ENCODE measurements at places on chromosomes 6 and 20.

- DNase-seq, result peak; percentile 92
Measured at GRCh38 chr6:163355426-163355991, 59.0 kb upstream of the QKI start.

GRCh38 chr6:112786801-112787200, 439.7 kb downstream of the RFPL4B start:
- no peak for DNase-seq

DNA sequence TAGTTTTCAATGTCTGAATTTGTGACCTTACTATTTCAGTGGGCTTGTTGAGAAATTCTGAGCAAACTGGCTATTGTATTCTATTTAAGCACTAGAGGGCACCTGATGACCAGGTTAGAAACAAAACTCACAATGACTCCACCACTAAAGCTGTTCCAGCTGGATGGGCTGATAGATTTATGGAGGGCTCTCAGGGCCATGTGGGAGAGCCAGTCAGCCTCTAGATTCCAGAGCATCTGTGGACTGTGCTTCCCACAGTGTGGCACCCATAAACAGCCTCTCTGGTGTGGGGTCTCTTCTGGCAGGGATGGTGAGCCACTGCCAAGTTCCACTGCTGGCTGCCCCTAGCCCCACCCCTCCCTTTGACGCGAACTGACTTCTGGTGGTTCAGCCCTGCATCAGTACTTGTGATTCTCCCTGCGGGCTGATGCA, 29.2 kb downstream of the C6orf58 start:
- DNase-seq, result no peak

DNA sequence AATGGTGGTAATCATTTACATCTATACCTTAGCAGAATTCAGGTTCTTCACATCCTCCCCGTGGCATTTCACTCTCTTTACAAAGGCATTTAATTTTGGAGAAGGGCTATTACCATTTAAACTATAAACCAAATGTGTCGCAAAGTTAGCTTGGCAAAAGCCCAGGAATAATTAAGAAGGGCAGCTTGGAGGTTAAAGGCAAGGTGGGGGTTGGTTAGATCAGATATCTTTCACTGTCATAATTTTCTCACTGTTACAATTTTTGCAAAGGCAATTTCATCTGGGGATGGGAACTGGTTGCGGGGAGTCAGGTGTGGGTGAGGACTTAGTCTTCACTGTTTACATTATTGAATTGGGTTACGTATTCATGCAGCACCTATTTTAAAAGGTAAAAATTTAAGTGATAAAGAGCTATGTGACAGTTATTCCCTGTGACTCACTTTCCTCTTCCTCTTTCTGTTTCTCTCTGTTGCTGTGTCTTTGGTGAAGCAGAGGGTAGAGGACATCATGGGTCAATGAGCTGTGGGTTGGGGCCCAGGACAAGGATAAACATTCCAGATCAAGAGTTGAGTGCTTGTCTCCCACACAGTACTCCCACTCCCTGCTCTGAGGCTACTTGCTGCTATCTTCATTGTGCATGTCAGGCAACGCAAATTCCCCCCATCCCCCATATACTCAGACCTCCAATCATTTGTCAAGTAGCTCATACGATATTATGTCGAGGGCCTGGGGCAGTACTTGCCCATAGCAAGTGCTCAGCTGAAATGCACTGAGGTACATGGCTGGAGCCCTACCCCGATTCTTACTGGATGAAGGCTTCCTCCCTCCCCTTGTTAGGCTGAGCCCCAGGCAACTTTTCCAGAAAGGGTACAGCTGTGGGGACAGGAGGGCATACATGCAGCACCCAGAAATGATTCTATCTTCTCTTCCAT, 223.1 kb upstream of the MYLIP start:
- DNase-seq, result no peak

- no peak for DNase-seq
Measured at GRCh38 chr20:53565254-53565653, 28.4 kb downstream of the ZNF217 start.

DNA sequence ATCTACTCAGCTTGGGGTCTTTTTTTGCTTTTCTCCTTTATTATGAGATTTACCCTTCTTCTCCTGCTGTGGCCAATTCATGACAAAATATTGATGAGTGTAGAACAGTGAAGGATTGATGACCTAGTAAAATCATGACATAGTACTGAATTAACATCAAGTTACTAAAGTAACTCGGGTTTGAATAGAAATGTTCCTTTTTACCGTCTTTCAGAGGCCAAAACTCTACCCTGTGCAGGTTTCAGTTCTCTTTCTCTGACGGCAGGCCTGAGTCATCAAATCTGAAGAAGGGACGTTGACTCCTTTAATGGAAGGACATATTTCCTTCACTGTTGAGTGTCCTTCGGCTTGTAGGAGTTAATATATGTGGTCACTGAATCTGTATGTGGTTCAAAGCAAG, 80.7 kb downstream of the RREB1 start:
- DNase-seq, result no peak

GRCh38 chr20:24597051-24597450, 127.6 kb downstream of the SYNDIG1 start:
- no peak for DNase-seq

- no peak for DNase-seq
Measured at GRCh38 chr6:111941686-111942330, 68.6 kb upstream of the FYN start.

- DNase-seq, result no peak
Measured at GRCh38 chr6:87212596-87212995, 57.2 kb downstream of the ZNF292 start.

DNA sequence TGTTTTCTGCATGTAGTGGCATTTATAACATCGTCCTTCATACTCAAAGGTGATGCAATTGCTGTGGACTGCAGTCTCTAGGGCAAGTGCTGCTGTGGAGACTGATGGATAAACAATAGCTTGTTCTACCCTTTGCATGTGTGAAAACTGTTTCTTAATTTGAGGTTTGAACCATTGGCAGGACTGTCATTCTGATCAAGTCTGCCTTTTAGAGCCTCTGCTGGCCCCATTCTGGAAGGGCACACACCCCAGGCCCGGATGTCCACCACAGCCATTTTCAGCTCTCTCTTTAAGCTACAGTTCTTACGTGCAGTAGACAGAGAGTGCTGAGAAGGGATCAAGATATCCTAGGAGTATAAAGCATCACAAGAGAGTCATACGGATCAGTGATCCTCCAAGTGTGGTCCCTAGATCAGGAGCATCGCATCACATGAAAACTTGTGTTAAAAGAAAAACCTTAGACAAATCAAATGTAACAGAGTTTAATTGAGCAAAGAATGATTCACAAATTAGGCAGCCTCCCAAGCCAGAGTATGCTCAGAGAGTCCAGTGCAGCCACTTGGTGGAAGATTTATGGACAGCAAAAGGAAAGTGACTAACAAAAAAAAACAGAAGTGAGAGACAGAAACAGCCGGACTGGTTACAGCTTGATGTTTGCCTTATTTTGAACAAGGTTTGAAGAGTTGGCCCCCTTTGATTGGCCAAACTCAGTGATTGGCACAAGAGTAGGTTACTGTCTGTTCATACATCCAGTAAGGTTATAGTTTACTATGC, 52.0 kb downstream of the FRK start:
- DNase-seq, result no peak

- no peak for DNase-seq
Measured at GRCh38 chr6:107823047-107823557, 1.0 kb downstream of the SCML4 start.

GRCh38 chr6:45256697-45257695, 71.1 kb upstream of the RUNX2 start:
- no peak for DNase-seq

GRCh38 chr6:112245511-112246203, 8.7 kb downstream of the LAMA4 start:
- no peak for DNase-seq

DNA sequence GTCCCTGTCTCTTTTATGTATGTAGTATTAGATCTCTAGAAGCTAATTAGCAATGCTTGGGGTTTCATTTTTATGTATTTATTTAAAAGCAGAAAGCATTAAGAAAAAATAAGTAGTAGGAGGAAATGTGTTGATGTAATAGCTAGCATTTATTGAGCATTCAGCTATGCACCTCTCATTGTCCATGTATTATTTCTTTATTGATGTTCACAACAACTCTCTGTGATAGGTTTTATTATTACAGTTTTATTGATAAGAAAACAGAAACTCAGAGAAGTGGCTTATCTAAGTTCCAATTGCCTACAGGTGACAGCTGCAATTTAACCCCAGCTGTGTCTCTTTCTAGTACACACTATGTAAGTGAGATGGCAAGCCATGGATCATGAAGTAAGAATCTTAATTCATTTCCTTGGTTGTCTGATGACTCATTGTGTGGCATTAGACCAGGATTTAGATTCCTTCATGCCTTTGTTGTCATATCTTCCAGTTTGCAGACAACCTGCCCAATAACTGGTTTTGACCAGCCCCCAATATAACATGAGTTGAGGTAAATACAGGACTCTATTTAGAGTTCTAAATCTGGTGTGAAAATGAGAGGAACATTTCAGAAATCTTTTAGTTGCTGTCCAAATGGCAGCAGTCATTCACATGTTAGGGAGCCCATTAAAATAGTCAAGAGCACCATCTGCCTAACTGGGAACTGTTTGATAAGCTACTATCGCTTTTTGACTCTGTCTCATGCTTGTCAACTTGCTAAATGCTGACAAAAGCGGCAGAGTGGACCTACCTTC, 170.8 kb upstream of the PHACTR1 start:
- DNase-seq, result peak; percentile 73

GRCh38 chr6:110567957-110568696, 91.7 kb upstream of the SLC22A16 start:
- no peak for DNase-seq

DNA sequence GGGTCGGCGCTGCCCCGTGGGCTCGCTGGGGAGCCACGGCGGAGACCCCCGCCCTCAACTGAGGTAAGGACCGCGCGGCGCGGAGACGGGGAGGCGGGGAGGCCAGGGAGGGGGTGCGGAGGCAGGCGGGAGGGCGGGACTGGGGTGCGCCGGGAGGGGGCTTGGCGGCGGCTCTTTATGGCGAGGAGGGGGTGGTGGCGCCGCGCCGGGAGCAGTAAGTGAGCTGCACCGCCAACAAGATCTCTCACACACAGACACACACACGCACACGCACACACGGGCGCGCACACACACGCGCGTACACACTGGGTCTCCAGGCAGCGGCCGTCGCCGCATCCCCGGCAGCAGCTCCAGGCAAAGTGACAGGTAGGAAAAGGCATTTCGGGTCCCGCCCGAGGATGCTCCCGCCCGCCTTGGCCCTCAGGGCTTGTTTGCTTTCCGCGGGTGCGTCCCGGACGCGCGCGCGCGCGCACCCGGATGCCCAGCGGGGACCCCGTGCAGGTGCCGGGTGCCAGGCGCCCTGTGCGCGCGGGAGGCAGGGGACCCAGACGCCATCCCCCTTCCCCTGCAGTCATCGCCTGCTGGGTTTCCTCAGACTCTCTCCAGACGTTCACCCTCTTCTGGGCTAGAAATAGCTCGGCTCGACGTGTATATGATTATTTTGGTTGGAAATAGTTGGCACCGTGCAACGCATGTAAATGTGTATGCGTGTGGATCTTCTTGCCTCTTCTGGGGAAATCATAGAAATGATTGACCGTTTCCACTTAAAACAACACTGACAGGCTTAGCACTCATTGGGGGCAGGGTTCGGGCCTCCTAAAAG, at the start of gene PLCB4:
Gene PLCB4, plus strand, starts transcription at position 247 of the 823 bp plus-strand sequence. CDS start 238,728 bp downstream, outside the sequence.
- no peak for DNase-seq

- no peak for DNase-seq
Measured at GRCh38 chr6:43290339-43290904, 7.6 kb upstream of the SLC22A7 start.

DNA sequence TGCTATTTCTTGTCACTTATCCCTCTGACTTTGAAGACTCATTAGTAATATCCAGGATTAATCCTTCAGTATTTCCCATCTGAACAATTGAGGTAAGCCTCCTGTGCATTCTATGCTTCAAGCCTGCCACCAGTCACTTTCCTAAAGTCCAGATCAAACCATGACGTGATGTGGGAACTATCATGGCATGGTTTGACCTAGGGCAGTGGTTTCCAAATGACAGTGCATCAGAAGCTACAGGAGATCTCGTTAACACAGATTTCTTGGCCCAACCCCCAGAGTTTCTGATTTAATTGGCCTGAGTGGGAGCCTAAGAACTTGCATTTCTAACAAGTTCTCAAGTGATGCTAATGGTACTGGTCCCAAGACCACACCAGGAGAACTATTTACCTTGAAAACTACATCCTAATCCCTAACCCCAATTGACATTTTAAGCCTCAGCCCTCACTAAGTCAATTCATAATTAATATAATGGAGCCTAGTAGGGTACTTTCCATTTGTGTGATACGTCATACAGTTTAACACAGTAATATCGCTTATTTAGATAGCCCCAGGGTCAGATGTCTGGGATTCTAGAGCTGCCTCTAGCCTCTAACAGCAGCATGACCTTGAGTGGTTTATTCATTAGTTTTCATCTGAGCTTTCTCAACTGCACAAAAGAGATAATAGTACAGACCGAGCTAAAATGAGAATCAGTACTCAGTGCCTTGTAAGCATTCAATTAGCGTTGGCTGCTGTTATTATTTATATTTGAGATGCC, 907.6 kb downstream of the TFAP2A start:
- no peak for DNase-seq

GRCh38 chr6:70538376-70538775, 28.4 kb upstream of the SDHAF4 start:
- DNase-seq, result no peak

DNA sequence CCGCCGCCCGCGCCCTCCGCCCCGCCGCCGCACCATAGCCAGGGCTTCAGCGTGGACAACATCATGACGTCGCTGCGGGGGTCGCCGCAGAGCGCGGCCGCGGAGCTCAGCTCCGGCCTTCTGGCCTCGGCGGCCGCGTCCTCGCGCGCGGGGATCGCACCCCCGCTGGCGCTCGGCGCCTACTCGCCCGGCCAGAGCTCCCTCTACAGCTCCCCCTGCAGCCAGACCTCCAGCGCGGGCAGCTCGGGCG, 1.5 kb downstream of the FOXC1 start:
- DNase-seq, result no peak

GRCh38 chr6:170151804-170152123, 139.1 kb downstream of the DLL1 start:
- DNase-seq, result peak; percentile 31

DNA sequence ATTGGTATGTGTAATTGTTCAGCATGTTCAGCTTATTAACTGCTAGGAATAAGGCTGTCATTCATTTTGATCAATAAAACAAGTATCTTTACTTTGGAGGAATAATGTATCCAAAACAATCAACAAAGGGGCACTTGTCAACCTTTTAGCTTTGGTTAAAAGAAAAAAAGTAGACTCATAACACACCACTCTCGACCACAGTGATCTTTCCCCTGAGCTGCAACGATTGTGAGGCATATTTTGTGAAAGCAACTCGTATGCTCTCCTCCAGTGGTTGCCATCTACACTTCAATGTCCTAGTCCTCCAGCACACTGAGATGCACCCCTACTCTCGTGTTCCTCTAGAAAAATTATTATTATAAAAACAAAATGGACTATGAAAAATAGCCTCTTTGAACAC, 60.1 kb upstream of the PDE7B start:
- no peak for DNase-seq

- DNase-seq, result no peak
Measured at GRCh38 chr6:30840084-30840934, 44.0 kb upstream of the DDR1 start.

- DNase-seq, result no peak
Measured at GRCh38 chr6:117205876-117206275, 59.5 kb upstream of the VGLL2 start.

- no peak for DNase-seq
Measured at GRCh38 chr6:140203661-140204147, 829.3 kb upstream of the CITED2 start.

- DNase-seq, result no peak
Measured at GRCh38 chr6:8066108-8066507, 1.9 kb upstream of the BLOC1S5 start.

GRCh38 chr6:105330913-105331312, 72.0 kb downstream of the PREP start:
- DNase-seq, result no peak

- no peak for DNase-seq
Measured at GRCh38 chr6:167294651-167295494, 3.8 kb downstream of the UNC93A start.

All from kidney capillary endothelial cell (primary cell).